ENCODE measurements at places on chromosomes 6 and 20. TPM values are rescaled to one million over a fixed set of nuclear protein-coding genes. Genes with fewer than 3 reads are reported as not detected.
A peak's percentile ranks its signal among the peaks of the same experiment; 100 is the strongest.

BPIFB4 gene
- total RNA-seq: not detected

- no peak for DNase-seq
Measured at GRCh38 chr6:89667872-89668556, 29.5 kb upstream of the LYRM2 start.

DNA sequence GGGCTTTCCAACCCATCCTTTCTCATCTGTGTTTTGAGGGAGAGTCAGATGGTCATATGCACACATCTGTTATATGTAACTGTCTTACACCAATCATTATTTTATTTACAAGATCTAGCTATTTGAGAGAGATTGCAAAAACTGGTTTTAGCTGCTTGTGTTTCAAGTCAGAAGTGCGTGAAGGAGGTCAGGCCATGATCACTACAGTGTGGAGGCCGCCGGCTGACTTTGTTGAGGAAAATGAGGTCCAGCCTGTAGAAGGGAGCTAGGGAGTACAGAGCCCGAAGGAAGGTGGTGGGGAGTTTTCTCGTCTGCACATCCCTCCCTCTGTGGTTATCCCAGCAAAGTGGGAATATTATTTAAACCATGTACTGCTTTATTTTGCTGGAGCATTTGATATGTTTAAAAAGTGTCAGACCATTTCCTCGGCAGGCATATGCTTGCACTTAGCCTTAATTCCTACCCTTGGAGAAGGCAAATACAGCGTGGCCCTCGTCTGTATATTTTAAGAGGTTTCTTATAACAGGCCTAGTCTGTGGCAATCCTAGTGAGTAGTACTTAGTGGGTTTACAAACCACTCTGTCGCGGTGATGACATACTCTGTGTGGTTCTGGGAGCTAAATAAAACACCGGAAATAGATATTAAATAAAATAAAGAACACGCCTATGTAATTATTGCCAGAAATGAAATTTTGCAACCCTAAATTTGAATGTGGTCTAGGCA, 95.6 kb downstream of the UST start:
- DNase-seq: no peak

ZGPAT gene
- 31.3 TPM for total RNA-seq

DNA sequence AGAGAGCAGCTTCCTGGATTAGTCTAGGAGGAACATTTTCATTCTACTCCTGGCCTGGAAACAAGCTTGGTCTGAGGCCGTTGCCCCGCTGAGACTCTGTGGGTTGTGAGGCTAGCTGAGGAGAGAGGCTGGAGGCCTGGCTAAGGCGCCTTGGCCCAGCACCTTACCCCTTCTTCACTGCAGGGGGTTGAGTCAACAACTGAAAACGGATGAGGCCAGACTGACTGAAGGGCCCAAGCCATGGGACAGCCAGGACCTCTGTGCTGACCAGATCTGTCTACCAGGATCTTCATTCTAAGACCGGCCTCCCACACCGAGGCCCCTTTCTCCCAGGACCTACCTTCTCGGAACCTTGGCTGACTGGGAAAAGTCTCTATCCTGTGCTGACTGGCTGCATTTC, 3.5 kb upstream of the AVP start:
- DNase-seq: no peak

DNA sequence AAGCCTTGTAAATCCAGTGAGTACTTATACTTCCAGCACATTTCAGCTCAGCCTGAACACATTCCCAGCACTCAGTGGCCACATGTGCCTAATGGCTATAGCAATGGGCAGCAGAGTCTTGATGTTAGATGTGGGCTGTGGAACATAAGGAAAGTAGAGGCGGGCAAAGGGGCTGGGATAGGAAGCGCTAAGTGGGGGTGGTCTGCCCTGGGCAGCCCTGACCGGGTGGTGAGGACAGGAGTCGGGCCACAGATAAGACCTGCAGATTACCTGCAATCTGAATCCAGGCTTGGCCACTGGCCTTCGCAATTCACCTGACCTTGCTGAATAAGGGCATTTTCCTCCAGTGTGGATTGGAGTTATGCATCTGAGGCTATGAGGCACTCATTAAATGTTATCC, 11.1 kb upstream of the HMGA1 start:
- no peak for DNase-seq

DNA sequence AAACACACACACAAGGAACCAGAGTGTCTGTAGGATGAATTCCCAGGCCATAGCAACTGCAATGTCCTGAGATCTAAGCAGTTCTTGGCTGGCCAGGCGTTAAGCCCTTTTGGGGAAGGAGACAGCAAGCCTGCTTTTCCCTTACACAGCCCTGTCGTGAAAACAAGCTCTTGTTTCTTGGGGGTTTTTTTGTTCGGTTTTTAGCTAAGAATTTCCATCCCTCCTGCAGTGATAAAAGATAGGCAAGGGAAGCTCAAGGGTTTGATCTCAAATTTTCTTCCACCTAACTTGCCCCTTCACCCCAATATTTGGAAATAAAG, 1.5 kb downstream of the TNFRSF21 start:
- no peak for DNase-seq

- DNase-seq: no peak
Measured at GRCh38 chr6:166760288-166760687, 133.2 kb upstream of the RPS6KA2 start.

DNA sequence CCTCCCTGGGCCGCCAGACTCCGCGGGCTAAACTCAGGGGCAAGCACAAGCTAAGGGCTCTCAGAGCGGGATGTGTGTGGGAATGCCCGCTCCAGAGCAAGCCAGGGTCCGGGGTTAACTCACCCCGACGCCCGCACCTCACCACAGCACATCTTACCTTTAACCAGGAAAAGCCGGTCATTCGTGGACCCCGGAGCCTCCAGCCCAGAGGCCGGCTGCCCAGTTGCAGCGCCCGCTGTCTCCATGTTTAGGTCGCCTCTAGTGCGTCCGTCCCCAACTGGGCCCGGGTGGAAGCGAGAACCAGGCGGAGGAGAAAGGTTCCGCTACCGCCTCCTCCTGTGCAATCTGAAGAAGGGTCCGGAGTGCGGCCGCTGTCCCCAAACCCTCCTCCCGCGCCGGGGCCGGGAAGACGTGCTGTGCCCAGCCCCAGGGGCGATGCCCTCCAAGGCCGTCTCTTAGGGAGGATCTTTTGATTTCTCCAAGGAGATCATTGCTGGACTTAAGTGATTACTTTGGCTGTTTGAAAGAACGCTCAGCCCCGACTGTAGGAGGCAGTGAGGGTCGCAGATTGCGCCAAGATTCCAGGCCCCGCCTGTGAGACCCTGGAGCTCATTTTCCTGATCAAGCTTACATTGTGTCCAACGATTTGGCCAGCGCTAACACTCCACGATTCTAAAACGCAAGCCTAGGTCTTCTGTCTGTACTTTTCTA, at the start of gene TMEM242:
Gene TMEM242, minus strand, starts transcription at position 265 of the 711 bp plus-strand sequence. Its CDS starts 20 bp downstream, at position 245.
- DNase-seq: peak; percentile 97

DNA sequence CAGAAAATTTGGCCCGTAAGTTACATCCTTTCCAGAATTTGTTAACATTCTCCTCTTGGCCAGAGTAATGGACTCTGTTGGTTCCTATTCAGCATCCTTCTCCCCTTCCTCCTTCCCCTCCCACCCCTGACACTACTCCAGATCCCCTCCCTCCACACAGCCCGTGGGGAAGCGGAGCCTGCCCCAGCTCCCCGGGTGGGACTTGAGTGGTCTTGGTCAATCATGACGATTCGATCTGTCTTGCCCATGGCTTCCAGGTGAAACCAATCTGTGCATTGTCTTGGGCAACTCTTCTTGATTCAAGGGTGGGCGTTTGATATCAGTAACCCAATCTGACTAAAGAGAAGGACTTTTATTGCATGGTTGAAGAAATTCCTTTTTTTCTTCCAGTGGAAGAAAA, 143.9 kb downstream of the ANKRD60 start:
- DNase-seq: no peak

PIGU gene
- total RNA-seq: 54.9 TPM

DNA sequence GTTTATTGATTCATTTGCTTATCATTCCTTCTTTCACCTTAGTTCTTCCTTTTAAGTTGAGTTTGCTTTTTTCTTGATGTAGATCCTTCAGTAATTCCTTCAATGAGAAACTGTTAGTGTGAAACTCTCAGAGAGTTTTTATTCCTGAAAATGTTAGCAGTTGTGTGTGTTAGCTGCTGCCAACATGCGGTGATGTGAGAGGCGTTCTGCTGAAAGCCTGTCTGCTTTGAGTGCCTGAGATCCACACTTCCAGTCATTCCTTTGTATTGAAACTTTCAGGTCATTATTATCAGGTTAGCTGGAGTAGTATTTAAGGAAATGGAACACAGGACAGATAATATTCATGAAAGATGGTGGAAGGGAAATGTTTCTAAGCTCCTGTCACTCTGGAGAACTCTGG, 70.0 kb upstream of the SUPT3H start:
- no peak for DNase-seq

- no peak for DNase-seq
Measured at GRCh38 chr20:61974357-61974665, 91.4 kb downstream of the TAF4 start.

- no peak for DNase-seq
Measured at GRCh38 chr6:1851681-1852456, 242.2 kb downstream of the FOXC1 start.

KCNG1 gene
- 4.5 TPM for total RNA-seq

BLCAP gene
- total RNA-seq: 43.2 TPM

DNA sequence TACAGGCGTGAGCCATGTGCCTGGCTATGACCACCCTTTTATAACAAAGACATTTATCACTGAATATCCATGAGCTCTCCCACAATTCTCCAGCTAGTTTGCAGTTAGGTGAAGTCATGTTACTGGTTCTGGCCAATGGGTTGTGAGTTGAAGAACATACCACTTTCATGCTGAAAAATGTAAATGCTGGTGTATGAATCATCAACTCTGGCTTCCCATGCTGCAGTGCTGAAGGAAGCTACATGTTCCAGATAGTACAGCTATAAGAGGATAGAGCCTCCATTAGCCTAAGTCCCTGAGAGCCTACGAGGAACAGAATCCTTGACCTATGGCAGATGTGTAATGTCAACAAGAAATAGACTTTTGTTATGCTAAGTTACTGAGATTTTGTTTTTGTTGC, 180.4 kb downstream of the BTBD9 start:
- DNase-seq: no peak

DNA sequence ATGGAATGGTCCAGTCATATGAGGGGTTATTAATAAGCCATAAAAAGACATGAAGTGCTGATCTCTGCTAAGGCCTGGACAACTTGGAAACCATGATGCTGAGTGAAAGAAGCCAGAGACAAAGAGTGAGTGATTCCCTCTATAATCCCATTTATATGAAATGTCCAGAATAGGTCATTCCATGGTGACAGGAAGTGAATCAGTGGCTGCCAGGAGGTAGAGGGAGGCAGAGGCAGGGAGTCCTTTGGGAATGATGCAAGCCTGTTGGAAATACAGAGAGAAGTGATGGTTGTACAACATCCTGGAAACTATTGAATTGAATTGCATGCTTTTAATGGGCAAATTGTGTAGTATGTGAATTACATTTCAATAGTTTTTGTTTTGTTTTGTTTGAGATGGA, 26.4 kb downstream of the ANKRD60 start:
- no peak for DNase-seq

Data from neural crest cell (in vitro differentiated cells).